Right forelimb (tissue), 1 donor: ENCODE measurements at places on chromosomes 16 and 17.

GRCh38 chr16:66434619-66435430 is 7.7 kb downstream of the BEAN1 start:
- no peak for DNase-seq

- no peak for DNase-seq
Measured at GRCh38 chr16:86270696-86271095, 239.6 kb upstream of the FOXF1 start.

- DNase-seq = no peak
Measured at GRCh38 chr17:32596206-32596605, 109.4 kb downstream of the CDK5R1 start.

DNA sequence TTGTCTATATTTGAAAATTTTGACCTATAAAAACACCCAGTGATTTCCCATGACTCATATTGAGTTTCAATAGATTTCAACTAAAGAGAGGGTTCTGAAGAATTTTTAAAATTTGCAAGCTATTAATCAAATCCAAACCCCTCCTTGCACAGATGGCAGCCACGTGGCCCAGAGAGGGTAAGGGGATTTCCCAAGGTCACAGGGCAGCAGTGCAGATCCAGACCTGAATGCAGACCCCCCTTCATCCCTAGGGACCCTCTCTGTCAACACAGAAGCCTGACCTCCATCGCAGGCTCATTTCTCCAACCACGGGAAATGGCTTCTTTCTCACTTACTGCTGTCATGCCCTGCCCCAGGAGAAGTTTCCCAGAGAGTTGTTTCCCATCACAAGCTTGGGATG is 24.7 kb upstream of the CES5A start:
- DNase-seq = no peak

- no peak for DNase-seq
Measured at GRCh38 chr17:21269394-21269793, 15.1 kb upstream of the MAP2K3 start.

DNA sequence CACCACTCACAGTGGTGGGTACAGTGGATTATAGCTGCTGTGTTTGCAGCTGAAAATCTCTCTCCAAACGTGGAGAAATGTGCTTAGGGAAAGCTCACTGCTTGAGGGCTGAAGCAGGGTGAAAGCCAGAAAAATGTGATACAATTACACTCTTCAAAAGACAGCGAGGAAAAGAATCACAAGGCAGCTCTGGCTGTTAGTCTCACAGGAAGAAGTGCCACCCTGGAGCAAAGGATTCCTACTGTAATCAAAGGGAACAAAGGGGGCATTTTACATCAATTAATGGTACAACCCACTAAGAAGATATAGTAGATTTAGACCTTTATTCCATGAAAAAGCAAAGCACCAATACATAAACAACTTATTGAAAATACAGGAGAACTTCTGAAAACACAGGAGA is 48.1 kb upstream of the IRX5 start:
- DNase-seq = no peak

DNA sequence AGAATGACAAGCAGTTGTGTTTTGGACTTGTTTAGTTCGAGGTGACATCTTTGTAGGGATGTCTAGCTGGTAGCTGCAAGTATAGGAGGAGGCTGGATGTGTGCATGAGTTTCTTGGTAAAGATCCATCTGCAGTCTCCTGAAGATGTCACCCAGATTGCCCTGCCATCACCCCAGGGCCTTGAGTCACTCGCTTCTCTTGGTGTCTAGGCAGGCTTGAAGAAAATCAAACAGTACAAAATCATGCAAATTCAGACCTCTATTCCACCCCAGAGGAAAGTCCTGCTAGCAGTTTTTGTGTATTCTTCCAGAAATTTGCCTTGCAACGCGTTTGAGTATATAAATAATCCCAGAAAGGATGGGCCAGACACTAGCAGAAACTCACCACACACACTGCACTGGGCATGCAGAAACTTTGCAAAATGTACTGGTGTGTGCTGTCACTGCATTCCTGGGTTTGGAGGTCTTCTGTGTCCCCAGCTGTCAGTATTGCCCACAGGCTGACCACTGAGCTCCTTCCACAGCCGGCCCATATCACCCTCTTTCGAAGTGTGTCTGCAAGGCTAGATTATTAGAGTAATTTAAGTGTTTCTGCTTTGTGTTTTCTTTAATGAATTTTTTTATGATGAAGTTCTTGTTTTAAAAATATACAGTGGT is 51.5 kb downstream of the TENT4B start:
- DNase-seq = no peak

GRCh38 chr17:56908001-56908542 is 5.8 kb downstream of the TRIM25 start:
- DNase-seq = no peak

GRCh38 chr17:2024572-2025219 is 438 bp downstream of the RTN4RL1 start:
- no peak for DNase-seq

GRCh38 chr17:27376637-27377547 is 79.4 kb upstream of the KSR1 start:
- DNase-seq = no peak

DNA sequence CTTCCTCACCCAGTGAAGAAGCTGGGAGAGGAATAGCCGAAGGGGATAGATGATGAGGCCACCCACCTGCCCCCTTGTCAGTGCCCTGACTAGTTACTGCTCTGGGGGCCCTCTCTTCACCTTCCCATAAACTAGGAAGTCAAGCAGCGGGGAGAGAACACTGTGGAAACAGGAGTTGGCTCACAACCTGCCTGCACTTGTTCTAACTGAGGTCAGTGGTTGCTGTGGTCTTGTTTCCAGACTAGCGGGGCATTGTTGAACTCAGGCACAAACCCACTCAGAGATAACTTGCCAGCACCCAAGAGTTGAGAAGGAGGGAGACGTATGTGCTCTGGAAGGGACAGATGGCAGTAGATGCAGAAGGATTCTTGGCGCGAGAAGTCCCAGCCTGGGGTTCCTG is 48.6 kb upstream of the DDX52 start:
- DNase-seq = no peak
